ENCODE measurements at places on chromosomes 2 and 18.
A peak's percentile ranks its signal among the peaks of the same experiment; 100 is the strongest.

- DNase-seq: no peak
Measured at GRCh38 chr2:111118481-111118980, 2.2 kb upstream of the BCL2L11 start.

DNA sequence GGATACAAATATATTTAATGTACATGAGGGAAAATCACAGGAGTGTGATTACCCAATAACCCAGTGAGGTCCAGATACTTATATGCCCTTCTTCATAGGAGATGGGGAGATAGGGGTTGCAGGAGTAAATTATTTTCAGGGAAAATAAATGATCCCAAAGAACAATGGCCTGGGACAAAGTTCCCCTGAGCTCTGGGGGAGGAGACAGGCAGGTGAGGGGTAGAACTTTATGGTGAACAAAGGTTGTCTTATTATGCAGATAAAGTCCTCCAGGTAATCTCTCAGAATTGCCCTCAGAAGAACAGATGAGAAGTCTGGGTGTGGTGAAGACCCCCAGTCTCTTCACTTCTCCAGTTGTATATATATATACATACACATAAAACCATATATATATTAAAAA, 22.1 kb upstream of the RMDN2 start:
- DNase-seq: no peak

- DNase-seq: peak; percentile 28
Measured at GRCh38 chr2:48248251-48248933, 281.6 kb upstream of the STON1 start.

DNA sequence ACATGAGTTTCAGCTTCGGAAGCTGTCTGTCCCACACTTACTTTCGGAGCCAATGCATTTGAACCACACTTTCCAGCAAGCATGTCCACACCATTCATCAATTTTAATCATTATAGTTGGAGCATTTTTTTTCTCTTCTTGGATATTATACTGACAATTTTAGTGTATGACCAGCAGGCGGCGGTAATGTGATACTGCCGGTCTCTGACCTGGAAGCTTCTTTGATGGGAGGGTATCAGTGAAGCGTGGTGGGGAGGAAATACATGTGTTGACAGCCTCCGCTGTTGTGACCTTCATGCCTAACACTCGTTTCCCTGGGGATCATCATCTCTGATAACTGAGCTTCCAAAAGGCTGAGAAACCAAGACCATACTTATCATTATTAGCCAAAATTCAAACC, 231.7 kb downstream of the GBX2 start:
- no peak for DNase-seq

- no peak for DNase-seq
Measured at GRCh38 chr2:38533180-38533579, 69.5 kb downstream of the HNRNPLL start.

DNA sequence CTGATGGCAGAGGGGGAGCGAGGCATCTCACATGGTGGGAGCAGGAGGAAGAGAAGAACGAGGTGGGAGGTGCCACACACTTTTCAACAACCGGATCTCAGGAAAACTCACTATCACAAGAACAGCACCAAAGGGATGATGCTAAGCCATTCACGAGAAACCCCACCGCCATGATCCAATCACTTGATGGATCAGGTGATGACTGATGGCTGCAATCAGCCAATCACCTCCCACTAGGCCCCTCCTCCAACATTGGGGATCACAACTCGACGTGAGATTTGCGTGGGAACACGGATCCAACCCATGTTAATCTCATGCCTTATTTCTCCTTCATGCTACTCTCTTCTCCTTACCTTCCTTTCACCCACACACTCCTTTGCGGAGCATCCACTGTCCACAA, 143.6 kb downstream of the ANTXR1 start:
- DNase-seq: no peak

GRCh38 chr2:235543851-235544688, 50.2 kb downstream of the AGAP1 start:
- DNase-seq: no peak

- no peak for DNase-seq
Measured at GRCh38 chr2:180258041-180258537, 251.0 kb upstream of the CWC22 start.

- no peak for DNase-seq
Measured at GRCh38 chr2:144548088-144548487, 28.2 kb upstream of the ZEB2 start.

DNA sequence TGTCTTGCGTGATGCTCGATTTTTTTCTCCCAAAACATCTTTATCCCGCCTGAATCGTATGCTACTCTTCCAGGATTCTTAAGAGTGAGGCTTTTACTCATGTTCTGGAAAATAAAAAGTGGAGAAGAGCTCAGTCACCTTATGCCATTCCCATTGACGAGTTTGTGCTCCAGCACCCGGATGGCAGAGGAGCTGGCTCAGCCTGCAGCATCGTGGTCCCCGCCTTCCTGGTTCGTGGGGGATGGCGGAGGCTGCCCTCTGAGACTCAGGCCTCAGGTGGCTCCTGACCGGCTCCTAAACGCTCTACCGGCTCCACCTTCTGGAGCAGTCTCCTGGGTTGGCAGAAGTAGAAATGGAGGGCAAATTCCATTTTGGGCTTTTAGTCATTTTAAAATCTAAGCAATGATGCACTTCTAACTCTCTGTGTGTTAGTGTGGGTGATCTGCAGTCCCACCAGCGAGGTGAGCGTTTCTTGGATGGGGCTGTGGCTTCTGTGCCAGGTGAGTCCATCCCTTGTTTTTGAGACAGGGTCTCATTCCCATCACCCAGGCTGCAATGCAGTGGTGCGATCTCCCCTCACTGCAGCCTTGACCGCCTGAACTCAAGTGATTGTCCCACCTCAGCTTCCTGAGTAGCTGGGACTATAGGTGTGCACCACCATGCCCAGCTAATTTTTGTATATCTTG, 27.8 kb downstream of the RTP5 start:
- no peak for DNase-seq

GRCh38 chr2:190575263-190575662, 40.7 kb upstream of the NEMP2 start:
- no peak for DNase-seq

DNA sequence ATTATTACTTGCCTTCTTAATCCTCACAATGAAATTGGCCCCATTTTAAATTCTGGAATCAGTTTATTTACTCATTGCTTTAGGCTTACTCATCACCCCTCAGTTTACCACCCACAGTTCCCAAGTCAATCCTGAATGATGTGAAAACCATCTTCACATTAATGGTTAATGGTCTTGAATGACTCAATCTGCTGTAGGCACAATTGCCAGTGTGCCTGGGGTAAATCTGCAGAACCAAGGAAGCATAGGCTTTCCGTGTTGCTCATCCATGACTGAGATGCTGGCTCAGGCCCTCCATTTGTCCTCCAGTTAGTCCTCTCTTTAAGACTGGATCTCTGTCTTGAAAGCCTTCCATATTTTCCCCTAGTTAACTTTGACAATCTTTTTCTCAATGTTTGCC, 164.5 kb downstream of the PMAIP1 start:
- DNase-seq: no peak

GRCh38 chr2:213500881-213501280, 216.6 kb downstream of the SPAG16 start:
- no peak for DNase-seq

GRCh38 chr18:44960580-44960979, 279.9 kb downstream of the SETBP1 start:
- DNase-seq: no peak

GRCh38 chr2:14975381-14975780, 342.9 kb downstream of the LRATD1 start:
- DNase-seq: no peak

DNA sequence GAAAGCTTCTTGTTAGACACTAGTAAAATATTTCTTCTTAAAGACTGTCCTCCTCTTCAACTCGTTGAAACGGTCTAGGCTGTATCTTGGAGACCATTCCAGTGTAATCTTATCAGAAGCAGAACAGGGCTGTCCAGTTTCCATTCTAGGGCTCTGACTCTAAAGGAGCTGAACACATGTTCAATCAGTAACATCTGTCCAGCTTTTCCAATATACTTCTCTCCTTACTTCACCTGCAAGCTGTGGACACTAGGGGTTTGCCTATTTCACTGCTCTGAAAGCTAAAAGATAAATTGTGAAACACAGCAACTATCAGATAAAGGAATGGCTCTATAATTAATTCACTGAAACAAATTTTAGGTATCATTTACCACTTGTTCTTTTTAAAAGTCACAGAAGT, 73.8 kb downstream of the ZNF385B start:
- no peak for DNase-seq

- no peak for DNase-seq
Measured at GRCh38 chr2:68031043-68031442, 31.8 kb downstream of the C1D start.

GRCh38 chr18:63158676-63159291, 160.8 kb downstream of the BCL2 start:
- no peak for DNase-seq

GRCh38 chr2:25159949-25160348, 8.4 kb downstream of the POMC start:
- DNase-seq: peak; percentile 35

- DNase-seq: no peak
Measured at GRCh38 chr2:229660951-229661350, 53.4 kb downstream of the DNER start.

GRCh38 chr2:148519013-148519412, 125.5 kb upstream of the EPC2 start:
- no peak for DNase-seq

GRCh38 chr18:13278062-13278630, 59.6 kb downstream of the LDLRAD4 start:
- no peak for DNase-seq

DNA sequence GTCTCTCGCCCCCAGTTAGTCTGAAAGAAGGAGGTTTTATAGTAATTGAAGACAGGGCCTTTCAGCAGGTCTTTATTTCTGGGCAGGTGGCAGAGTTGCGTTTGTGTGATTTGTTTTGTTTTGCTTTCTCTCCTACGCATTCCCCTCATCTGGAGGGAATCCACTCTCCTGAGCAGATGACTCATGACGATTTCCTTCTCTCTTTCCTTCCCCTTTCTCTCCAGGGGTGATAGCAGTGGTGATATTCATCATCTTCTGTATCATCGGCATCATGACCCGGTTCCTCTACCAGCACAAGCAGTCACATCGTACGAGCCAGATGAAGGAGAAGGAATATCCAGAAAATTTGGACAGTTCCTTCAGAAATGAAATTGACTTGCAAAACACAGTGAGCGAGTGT, 888.8 kb downstream of the CNTNAP5 start:
- no peak for DNase-seq

DNA sequence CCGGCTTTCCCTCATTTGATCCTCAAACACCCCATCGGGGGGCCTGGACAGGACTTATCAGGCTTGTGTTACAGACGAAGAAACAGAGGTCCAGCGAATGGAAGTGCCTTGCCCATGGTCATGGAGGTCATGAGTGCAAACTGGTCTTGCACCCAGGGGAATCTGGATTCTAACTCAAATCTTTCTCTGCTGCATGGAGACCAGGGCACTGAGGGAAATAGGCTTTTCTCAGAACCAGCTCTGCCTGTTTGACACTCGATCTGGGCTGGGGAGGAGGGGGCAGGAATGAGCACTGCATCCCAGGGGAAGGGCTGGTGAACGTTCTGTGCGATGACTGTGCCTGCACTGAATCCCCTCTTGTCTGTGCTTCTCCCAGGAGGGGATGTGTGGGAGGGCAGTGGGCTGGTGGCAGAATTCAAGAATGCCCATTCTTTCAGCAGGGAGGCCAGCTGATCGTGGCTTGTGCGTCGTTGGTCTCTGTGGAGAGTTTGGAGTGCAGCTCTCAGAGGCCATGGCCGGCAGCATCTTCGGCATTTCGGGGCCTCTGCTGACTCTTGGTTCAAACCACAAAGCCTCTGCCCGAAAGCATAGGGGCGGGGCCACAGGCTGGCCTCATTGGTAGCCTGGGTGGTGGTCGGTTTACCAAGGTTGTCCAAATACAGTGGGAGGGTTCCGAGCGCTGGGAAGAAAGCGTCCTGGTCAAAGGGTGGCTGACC, 171.6 kb downstream of the DDX1 start:
- no peak for DNase-seq

- no peak for DNase-seq
Measured at GRCh38 chr2:8203364-8203763, 478.5 kb upstream of the ID2 start.

- DNase-seq: peak; percentile 43
Measured at GRCh38 chr2:30147715-30148610, 1.2 kb downstream of the YPEL5 start.

- no peak for DNase-seq
Measured at GRCh38 chr2:20430461-20431300, 16.2 kb upstream of the RHOB start.

DNA sequence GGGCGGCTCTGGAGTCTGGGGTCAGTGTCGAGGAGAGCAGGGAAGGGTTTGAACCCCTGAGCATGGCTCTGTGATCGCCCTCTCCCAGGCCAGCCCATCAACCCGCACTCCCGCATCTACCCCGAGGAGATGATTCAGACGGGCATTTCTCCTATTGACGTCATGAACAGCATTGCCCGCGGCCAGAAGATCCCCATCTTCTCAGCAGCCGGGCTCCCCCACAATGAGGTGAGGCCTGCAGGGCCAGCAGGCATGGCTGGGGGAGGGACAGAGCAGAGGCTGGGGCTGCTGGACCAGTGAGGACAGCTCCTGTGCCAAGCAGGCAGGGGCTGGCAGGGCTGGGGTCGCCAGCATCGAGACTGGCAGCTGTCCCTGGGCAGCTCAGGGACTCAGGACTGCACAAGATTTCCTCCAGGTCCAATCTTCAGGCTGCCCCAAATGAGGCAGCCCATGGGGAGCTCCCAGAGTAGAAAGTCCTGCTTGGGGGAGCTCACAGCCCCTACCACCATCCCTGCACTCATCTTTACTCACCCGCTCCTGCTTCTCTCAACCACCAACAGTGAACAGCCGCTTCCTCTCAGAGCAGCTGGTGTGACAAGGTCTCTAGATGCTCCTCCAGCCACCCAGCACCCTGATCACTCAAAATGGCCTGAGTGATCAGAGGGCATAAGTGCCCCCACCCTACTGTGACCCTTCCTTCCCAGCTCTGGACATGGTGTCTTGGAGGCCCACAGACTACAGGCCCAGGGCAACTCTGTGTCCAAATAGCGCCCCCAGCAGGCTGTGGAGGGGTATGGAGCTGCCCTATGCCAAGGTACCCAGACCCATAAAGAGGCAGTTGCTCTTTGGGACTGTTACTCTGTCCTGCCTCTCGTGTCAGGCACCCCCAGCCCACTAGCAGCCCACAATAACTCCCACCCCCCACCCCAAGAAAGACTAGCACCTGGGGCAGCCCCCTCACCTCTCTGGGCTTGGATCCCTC, 18.3 kb upstream of the ANKRD53 start:
- no peak for DNase-seq

DNA sequence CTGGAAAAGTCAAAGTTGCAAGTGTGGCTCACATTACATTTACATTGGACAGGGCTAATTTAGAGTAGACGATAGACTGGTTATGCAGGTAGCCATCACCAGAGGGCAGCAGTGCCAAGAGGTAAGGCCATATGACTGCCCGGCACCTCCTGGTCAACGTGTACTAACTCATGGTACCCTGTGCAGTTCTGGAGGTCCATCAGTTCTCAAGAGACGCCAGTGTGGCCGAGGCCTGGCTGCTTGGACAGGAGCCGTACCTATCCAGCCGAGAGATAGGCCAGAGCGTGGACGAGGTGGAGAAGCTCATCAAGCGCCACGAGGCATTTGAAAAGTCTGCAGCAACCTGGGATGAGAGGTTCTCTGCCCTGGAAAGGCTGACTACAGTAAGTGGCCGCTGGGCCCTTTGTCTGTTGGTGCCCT, 65.8 kb upstream of the EML6 start:
- DNase-seq: no peak

GRCh38 chr2:230665263-230665691, 47.4 kb upstream of the CAB39 start:
- no peak for DNase-seq

All from foreskin melanocyte (primary cell).